ENCODE measurements at places on chromosomes 2 and 18.

DNA sequence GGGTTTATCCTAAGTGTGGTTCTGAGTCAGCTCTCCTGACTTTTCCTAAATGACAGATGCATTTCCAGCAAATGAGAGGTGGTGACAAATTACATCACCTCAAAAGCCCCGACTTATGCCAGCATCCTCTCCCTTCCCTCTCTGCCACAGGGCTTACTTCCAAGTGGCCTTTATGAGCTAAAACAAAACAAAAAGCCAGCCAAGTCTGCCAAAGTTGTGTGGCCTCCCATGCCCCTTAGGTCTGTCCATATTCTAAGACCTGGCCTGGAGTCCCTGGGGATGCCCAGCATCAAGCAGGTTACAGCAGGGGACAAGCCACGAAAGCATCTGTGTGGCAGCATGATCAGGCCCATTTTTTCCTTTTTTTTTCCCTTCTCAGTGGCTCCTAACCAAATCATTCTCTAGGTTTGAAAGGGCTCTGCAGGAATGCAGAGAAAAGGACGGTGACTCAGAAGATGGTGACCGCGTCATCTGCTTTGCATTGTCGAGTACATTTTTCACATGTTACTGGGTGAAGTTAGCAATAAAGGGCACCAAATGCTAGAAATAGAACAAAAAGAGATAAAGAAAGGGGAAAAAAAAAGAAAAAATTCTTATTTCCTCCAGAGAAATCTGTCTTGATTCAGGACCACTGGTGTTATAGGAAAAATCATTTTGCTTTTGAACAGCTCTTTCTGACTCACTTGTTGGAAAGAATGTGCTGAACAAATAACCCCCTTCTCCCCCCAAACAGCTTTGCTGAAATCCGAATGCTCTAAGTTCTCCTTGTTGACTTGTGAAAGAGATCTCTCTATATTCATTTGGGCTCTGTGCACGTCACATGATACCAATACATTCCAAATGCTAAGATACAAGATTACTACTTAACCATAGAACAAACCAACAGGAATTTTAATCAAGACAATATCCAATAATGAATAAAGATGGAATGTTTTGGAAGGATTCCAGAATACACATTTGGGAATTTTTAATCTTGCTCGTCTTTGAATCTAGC lies 178.7 kb downstream of the EN1 start:
- DNase-seq: no peak

DNA sequence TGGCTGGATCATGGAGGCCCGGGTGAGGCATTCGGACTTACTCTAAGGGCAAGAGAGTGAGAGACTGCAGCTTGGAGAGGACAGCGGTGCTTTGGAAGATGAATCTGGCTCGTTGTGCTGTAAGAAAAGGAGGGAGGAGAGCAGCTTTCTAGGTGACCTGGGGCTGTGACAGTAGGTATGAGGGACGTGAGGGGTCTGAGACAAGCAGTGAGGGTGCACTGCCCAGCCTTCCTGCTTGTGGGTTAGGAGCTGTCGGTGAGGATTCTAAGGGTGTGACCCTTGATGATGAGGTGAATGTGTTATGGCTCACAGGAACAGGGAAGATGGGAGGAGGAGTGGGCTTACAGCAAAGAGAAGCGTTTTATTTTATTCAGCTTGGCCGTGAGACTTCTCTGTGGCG lies 27.1 kb upstream of the RHOB start:
- DNase-seq: no peak

GRCh38 chr18:57121542-57122112 lies 25.3 kb upstream of the BOD1L2 start:
- DNase-seq: no peak

DNA sequence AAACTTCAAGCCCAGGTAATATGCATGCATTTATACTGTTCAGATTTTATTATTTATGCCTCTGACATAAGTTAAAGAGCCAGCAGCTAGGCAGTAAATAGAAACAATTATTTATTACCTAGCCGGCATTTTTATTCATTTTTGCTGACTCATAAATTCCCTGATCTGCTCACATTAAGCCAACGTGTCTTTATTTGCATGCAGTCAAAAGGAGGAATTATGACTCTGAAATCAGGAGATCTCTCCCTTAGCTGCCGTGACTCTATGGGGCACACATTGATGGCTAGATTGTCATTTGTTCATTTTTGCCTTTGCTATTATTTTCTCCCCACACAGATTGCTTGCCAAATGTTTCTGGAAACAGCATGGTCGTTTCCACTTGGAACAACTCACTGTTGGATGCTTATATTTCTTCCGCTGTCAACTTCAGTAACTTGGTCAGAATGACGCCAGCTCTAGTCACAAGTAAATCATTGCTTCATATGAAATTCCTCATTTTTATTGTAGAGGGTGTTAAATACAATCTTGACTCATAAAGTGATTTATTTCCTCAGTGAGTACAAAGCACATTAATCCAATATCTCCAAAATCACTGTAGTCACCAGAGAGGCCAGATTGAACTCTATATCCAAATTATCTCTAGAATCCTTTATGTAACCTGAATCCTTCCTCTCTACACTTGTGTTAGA lies 15.9 kb upstream of the ZBTB14 start:
- DNase-seq: no peak

- DNase-seq: no peak
Measured at GRCh38 chr18:58966704-58967103, 102.0 kb downstream of the ZNF532 start.

DNA sequence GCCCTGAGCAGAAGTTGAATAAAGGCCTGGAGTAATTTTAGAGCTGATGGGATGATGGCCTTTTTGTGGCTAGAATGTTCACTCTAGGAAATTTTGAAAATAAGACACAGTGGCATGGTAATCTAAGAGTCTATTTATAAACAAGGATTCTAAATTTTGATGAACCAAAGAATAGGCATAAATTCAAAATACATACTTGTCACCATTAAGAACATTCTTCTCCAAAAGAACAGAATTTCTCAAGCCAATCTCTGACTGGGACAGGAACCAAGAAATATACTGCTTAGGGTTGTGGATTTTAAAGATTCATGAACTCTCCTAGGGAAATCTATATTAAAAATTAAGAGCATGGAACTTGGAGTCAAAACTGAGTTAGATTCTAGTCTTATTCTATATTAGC lies 98.2 kb upstream of the SETBP1 start:
- no peak for DNase-seq

DNA sequence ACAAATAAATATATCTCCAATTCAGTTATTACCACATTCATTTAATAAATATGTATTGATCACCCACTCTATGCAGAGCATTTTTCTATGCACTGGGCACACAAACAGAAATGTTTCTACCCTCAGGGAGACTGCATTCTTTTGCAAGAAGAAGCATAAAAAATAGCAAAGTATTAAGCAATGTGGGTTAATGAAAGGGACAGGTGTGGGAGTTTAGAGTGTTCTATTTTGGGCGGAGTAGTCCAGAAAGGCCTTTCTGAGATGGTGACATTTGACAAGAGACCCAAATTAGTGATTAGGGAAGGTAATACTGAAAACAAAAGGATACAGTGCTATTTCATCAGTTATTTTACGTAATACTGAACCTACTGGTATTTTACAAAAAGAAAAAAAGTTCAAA lies 394.3 kb upstream of the CHST9 start:
- DNase-seq: no peak

DNA sequence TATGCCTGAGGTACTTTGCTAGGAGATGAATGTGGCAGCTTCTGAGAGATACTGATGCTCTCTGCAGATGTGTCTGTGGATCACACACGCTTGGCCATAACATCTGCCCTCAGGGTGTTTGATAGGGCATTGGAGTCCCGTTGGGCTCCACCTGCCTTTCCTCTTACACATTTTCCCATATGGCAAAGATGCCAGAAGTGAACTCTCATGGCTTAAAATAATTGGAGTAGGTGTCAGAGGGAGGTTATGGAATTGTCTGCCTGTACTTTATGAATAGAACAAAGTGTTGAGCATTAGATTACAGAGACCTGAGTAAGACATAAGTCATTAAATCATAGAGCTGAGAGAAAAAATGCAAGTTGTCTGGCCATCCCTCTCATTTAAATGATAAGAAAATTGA lies 75.3 kb upstream of the PNPT1 start:
- no peak for DNase-seq

DNA sequence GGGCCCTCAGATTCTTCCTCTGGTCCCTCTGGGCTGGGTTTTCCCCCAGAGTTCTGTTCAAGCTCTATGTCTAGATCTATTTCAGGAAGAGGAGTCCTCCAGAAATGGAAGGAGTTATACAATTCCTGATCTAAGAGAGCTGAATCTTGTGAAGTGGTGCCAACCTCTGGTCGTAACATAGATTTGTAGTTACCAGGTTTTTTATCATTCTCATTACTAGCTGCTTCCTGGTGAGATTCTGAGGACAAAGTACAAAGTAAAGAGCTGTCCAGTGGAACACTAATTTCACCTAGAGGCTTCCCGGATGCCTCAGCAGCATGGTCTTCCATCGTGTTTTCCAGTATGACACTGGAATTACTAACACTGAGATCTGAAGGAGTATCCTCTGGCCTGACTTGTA lies 44.1 kb downstream of the PPP4R1 start:
- no peak for DNase-seq

DNA sequence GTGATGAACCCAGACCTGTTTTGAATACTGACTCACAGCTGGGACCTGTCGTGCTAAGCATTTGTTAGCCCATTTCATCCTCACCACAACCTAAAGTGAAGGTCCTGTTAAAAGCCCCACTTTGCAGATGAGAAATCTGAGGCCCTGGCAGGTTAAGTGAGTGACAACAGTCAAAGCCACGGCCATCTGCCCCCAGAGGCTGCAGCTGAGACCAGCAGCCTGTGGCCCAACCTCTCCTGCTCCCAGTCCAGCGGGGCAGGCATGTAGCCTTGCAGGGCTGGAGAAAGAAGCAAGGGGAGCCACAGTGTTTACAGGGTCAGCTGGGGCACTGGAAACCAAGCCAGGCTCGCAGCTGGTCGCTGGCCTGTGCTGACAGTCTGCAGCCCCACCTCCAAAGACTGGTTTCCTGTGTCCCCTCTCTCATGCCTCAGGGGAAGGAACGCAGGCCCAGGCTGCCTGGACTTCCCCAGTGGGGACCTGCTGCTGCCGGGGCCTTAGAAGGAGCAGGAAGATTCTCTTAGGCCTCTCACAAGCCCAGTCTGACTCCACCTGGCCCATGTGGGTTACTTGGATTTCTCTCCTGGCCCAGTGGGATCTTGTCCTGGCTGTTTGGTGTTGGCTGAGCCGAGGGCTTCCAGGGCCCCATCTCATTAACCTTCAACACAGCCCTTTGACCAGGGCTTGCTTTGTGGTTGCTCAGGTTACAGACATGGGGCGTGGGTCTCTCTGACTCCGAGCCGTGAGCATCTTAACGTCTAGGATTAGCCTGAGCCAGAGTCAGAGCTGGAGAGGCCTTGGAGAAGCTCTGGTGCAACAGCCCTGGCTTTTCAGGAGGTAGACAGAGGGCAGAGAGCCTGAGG lies 1.7 kb downstream of the INPP5D start:
- no peak for DNase-seq
